Hematopoietic multipotent progenitor cell treated with erythropoietin and hydrocortisone succinate and interleukin-3 and kit ligand, for 17 days (in vitro differentiated cells): ENCODE measurements at places on chromosomes 5 and 9.

- DNase-seq, result peak; percentile 72
Measured at GRCh38 chr9:74777136-74777879, 110.4 kb downstream of the TRPM6 start.

- DNase-seq, result no peak
Measured at GRCh38 chr5:76942581-76942980, 10.3 kb upstream of the CRHBP start.

GRCh38 chr5:32021771-32022170, 152.3 kb downstream of the GOLPH3 start:
- DNase-seq, result no peak

GRCh38 chr5:137310051-137310730, 188.9 kb downstream of the SPOCK1 start:
- DNase-seq, result no peak

DNA sequence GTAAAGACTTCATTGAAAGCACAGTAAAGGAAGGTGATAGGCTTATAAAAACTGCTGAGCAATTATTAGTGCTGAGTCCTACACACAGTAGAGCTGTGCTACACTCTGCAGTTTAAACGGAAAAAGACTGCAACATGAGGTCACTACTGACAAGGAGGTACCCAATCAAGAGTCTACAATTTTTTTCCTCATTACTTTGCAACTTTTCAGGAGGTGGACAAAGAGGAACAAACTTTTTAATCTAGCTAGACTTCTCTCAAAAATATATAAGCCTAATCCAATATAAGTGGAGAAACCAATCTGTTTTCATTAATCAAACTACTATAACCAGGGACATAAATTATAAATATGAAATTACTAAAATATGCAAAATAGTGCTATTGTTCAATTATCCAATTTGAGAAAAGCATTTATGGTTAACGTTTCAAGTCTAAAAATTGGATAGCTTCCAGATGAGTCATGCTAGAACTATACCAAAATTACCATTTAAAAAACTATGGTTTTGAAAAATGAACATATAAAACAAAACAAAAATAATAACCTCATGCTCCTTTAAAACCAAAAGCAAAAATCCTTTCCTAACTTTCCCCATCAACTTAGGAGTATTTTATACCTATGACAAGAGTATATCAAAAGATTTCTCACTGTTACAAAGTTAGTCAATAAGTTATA, 37.7 kb downstream of the FAM13B start:
- DNase-seq, result peak; percentile 56

GRCh38 chr5:149639737-149640136, 58.4 kb downstream of the ARHGEF37 start:
- no peak for DNase-seq

DNA sequence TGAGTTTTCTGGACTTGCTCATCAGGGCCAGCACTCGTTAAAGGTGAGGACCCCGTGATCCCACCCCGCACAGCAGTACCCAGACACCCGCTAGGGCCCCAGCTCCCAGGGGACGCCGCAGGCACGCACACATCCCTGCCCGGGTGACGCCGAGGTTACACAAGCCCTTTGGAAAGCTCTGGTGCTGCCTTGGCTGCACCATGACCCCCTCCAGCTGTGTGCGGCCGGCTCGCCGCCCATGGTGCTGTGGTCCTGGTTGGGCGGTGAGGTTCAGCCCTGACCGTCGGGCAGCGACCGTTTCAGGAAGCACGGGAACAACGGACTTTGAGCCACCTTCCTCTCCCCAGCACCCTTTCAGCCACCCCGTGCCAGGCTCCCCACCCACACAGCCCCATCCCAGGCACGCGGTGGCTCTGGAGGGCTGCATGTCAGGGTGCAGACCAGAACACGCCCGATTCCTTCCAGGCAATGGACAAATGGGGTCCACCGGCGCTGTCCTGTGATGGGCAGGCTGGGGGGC, 7.5 kb upstream of the SLC12A7 start:
- no peak for DNase-seq

DNA sequence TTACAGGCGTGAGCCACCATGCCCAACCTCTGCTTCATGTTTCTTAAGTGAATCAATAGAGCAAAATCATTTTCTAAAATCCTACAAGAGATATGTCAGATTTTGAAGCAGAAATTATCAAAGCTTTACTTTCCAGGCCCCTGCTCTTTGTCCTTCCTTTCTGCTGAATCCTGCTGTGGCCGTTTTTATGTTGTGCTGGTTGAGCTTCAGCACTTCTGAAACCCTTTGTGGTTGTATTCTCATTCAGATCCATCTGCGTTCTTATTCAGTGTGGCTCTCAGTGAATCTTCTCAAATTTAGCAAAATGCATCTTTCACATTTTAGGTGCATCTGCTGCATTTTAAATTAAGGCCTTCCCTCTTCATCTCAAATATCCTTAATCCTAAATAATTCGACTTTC, 26.0 kb downstream of the JMY start:
- no peak for DNase-seq

GRCh38 chr5:145110834-145111233, 724.3 kb downstream of the PRELID2 start:
- no peak for DNase-seq

GRCh38 chr9:133534346-133535291, at the start of gene ADAMTSL2:
TSS of gene ADAMTSL2 (plus strand) at chr9:133534704. CDS start at chr9:133536713, 2,009 bp downstream.
- no peak for DNase-seq

- no peak for DNase-seq
Measured at GRCh38 chr9:121210536-121210935, 8.9 kb upstream of the RAB14 start.

- DNase-seq, result no peak
Measured at GRCh38 chr5:124176692-124177091, 569.7 kb downstream of the ZNF608 start.

- no peak for DNase-seq
Measured at GRCh38 chr5:103089272-103089671, 30.7 kb downstream of the GIN1 start.

GRCh38 chr9:136538599-136539426, 7.0 kb downstream of the NOTCH1 start:
- DNase-seq, result no peak

DNA sequence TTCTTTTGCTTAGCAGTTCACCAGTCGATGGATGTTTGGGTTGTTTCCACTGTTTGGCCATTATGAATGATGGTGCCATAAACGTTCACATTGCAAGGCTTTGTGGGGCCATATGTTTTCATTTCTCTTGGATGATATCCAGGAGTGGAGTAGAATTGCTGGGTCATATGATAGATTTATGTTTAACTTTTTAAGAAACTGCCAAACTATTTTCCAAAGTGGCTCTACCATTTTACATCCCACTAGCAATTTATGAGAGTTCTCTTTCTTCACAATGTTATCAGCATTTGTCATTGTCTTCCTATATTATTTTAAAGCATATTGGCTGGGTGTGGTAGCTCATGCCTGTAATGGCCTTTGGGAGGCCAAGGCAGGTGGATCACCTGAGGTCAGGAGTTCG, 5.2 kb downstream of the GPR107 start:
- no peak for DNase-seq

DNA sequence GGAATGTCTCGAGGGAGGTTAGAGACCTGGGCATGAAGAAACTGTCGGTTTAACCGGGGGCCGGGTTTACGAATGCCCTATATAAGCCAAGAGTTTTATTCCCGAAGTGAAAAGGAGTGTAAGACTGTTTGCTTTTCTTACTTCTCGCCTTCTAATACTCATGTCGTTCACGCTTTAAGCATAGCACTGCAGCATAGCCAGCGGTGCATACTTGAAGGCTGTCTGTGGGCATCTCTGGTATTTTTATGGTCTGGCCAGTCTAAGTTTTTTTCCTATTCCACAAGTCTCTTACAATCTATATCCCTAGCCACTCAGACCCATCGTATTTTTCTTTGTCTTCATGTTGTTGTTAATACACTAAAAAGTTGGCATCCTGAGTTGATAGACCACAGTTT, 1.2 kb downstream of the UHRF2 start:
- peak; percentile 38 for DNase-seq

- no peak for DNase-seq
Measured at GRCh38 chr5:107958861-107959260, 288.1 kb upstream of the EFNA5 start.

- DNase-seq, result no peak
Measured at GRCh38 chr5:132667761-132668705, 5.8 kb upstream of the IL4 start.

DNA sequence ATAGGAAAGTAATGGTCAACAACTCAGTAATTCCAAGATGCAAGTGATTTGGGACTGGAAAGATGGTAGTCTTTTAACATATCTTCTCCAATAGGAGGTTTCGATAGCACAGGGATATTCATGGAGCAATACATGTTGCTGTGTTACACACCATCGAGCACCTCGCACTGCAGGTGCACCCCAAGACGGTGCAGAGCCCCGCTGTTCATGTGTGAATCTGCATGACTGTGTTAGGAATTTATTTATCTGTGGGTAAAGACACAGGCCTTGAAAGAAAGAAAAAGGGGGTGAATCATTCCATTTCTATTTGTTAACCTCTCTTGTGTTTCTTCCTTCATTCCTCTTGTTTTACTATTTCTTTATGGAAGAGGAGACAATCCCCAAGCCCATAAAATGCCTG, 217.1 kb downstream of the EBF1 start:
- no peak for DNase-seq

GRCh38 chr9:125649826-125650225, 57.2 kb downstream of the MAPKAP1 start:
- DNase-seq, result no peak

DNA sequence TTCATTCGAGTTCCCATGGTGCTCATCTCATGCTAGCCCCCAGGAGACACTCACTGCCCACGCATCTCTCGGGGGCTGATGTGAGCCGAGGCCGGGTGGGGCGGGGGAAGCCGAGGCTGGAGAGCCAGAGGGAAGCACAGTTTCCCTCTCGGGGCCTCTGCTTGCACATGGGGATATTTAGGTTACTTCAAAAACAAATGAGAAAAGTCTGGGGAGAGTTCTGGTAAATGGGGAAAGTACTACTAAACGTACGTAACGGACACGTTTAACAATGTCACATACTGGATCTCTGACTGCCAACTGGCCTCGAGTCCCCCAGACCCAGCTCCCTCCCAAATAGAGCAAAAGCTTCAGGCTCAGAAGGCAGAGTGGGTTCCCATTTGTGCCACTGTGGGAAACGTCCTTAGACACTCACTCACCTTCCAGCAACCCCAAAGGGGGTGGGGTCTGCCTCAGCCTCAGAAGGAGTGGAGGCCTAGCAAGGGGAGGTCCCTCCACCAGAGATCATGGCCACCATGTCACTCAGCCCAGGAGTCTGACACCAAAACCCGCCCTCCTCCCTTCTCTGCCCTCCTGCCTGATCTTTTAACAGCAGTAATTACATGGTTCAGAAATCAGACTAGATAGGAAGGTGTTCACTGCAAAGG, 33.8 kb upstream of the NTNG2 start:
- DNase-seq, result no peak

GRCh38 chr5:178114325-178115135, 1.2 kb downstream of the N4BP3 start:
- DNase-seq, result no peak

GRCh38 chr5:98042961-98043360, 730.5 kb upstream of the RGMB start:
- no peak for DNase-seq

DNA sequence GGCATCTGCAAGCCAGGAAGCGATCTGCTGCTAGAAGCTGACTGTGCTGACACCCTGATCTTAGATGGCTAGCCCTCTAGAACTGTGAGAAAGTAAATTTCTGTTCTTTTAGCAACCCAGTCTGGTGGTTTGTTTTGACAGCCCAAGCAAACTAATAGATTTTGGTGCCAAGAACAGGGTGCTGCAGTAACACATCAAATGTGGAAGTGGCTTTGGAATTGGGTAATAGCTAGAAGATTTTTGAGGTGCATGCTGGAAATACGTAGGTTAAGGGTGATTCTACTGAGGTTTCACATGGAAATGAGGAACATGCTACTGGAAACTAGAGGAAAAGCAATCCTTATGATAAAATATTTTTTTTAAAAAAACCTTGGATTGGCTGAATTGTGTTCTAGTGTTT, 153.5 kb upstream of the SH3GL2 start:
- no peak for DNase-seq

DNA sequence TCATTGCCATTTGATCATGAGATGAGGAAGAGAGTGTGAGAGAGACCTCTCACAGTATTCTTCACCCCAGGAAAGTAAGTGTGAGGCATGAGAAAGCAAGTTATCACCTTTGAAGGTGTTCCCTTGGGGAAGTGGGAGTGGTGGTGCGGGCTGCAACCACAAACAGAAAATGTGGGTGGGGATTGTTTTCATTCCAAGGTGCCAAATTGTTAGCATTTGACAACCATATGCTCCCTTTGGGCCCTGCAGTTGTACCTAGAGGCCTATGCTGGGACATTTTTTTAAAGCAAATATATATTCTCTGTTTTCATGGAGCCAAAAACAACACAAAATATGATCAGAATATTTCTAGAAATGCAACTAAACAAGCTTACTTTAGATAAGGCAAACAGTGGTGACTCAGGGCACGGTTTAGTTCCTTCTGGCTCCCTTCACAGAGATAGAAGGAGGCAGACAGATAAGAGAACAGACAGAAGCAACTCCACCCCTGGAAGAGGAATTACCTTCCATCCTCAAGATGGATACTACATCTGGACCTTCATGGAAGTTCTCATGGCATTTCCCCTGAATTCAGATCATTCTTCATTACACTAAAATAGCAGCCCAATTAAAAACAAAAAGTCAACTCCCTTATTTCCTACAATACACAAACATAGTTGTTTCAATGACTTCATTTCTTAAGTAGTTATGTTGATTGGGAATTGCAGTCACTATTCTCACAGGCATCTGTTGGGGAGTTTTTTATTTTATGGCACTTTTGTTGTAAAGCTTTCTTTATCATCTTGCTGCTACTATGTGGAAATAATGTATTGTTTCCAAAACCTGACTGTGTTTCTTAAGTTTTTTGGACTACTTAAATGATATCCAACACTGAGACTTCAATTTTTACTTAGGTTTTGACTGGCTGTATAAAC, 416.6 kb downstream of the PLK2 start:
- DNase-seq, result peak; percentile 2

DNA sequence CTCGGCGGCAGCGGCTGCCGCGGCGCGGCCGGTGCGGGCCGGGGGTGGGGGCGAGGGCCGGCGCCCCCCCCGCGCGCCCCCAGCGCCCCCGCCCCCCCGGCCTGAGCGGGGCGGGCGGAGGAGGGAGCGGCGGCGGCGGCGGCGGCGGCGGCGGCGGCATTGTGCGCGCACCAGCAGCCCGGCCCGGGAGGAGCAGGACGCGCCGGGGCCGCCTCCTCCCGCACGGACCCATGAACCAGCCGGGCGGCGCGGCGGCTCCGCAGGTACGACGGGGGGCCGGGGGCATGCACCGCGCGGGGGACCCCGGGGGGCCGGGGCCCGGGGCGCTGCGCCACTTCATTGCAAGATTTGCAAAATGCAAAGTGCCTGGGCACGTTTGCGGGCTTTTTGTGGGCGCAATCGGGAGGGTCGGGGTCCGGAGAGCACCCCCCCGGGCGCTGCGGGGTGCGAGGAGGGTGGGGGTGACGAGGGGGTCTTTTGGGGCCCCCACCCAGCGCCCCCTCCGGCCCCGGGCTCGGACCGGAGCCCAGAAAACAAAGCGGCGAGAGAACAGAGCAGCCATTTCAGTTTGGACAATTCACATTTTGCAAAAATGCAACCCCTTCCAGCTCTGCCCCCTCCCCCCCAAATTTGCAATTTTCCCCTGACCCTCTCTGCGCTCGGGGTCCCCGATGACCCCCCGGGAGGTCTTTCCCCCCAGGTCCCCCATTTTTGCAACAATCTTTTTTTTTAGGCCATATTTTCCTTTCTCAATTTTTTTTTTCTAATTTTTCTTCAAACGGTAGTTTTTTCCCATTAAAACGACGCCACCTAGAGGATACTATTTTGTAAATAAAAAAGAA, at the start of gene ZNF618:
ZNF618 (plus strand) TSS at position 159 of the 842 bp plus-strand sequence; CDS start at position 231, 72 bp downstream.
- DNase-seq, result no peak

- DNase-seq, result no peak
Measured at GRCh38 chr9:133463234-133463863, 3.6 kb downstream of the CACFD1 start.
